ENCODE measurements at places on chromosomes 6 and 20.

DNA sequence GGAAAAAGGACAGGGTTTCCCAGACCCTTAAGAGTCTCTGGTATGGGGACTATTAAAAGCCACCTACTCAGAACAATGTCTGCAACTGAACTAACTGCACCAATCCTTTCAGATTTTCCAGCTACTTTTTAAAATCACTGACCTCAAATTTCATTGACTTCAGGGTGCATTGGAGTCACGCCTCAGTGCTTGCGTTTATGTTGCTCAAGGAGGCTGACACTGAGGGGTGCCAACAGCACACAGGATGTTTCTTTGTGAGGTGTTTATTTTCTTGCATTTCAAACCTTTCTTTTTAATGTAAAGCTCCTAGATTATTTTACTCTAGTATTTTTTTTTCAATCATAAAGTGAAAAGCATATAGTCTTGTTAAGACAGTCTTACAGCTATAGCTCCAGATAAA is 402.0 kb upstream of the SLC35B3 start:
- no peak for DNase-seq

- DNase-seq: no peak
These were observed 58.5 kb downstream of the SUN5 start for GRCh38 chr20:32945710-32946221.

- DNase-seq: no peak
These were observed 52.9 kb downstream of the STK4 start for GRCh38 chr20:45019027-45019761.

DNA sequence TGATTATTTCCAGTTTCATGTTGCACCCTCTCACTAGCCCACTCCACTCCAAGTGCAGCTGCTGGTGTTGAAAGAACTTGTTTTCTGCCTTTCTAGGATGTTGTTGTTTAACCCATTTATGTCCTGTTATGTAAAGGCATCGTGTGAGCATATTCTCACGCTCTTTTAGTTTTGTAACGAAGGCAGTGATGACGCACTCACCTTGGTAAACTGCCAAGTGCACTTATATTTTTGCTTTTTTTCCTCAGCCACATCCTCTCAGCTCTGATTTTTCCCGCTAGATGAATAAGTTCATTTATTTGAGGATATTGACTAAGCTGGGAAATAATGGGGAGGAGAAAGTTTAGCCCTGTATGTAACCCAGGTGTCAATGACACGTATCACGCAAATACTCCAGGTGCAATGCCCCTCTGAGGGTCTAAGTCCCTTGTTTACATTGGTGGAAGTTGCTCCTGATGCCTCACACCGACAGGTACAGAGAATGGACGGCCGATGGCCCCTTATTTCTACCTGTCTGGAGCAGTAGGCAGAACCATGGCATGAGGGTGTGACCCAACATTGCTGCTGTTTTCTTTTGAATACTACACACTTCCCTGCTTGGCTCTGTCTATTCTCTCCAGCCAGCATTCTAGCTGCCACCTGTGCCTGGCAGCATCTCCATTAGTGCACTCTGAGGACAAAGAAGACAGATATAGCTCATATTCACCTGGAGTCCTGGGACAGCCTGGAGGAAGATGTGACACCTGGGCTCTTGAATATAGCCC is 132.7 kb upstream of the SLC24A3 start:
- DNase-seq: no peak

DNA sequence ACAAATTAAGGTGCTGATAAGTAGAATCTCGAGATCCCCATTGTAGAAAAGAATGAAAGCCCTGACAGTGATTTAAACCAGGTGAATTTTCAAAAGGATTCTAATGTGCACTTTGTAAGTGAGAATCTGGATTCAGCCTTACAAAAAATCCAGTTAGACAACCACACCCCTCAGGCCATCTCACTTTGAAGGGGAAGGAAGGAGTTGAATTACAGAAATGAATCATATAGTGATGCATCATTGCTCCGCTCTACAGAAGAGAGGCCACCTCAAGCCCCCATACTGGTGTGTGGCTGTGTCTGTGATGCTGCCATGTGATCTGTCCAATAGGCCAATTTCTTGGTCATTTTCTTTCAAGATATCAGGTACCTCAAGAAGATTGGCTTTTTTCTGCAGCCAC is 85.5 kb upstream of the NT5E start:
- no peak for DNase-seq

DNA sequence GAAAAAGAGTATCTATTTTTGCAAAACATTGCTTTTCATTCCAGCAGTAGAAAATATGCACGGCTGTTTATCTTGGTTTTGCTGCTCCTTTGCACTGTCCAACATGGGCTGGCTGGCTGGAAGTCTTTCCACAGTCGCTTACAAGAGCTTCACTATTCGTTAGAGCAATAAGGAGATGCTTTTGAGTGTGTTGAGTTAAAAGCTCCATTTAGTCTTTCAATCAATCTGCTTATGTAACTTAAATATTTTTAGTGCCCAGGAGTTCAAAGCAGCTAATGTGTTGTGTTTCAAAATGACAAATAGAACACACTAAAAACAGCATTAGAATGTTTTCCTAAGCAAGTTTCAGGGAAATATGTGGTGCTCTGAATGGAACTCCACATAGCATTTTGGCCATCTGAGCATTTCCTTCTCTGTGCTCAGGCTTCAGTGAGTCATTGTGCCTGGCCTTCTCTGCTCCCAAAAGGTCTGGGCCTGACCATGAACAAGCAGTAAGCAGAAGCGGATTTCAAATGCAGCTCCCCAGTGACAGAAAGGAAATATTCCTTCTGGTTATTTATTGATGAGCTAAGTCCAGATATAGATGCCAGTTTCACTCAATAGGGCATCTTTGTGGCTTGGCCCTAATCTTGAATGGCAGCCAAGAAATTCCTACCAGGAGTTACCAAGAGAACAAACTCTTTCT is 580.3 kb downstream of the TENT5A start:
- peak; percentile 7 for DNase-seq

DNA sequence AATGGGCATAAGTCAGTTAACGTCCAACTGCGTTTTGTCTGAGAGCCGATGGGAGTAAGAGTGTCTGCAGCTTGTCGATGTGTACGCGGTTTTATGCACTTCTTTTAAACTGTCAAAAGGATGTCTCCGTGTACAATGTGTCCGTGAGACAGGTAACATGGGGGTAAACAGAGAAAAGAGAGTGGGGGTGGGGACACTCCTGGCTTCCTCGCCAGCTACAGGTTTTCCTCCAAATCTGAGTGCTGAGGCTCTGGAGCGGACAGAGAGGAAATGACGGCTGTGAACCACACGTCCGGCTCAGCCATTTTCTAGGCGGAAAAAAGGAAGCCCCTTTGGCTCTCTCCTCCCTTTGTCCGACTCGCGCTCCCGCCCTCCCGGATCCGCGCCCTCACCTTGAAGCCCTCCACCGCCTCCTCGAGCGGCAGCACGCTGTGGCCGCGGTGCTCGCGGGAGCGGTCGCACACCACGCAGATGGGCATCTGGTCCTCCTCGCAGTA is 916 bp downstream of the TRIM27 start:
- peak; percentile 40 for DNase-seq

- no peak for DNase-seq
These were observed 713.9 kb downstream of the PTPRT start for GRCh38 chr20:42475773-42476172.

DNA sequence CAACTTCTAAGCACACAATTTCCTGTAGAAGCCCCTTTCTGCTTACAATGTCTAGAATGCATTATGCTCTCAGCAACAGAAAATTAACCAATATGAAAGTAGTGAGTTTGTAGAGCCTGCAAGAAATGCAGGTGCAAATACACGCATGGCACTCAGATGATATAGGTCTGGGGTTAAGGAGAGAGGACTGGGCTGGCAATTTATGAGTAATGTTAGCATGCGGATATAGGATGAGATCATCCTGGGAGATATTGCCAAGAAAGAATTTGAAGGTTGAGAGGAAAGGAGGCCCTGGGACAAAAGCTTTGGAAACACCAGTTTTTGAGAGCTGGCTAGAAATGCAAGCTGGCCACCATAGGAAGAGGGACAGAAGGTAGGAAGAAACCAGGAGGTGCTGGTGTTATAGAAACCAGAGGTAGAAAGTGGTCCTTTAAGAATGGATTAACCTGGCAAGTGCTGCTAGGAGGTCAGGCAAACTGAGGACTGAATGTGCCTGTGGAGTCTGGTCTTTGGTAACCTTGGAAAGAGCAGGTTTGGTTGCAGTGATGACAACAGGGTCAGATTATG is 183.2 kb upstream of the MYLIP start:
- DNase-seq: no peak

DNA sequence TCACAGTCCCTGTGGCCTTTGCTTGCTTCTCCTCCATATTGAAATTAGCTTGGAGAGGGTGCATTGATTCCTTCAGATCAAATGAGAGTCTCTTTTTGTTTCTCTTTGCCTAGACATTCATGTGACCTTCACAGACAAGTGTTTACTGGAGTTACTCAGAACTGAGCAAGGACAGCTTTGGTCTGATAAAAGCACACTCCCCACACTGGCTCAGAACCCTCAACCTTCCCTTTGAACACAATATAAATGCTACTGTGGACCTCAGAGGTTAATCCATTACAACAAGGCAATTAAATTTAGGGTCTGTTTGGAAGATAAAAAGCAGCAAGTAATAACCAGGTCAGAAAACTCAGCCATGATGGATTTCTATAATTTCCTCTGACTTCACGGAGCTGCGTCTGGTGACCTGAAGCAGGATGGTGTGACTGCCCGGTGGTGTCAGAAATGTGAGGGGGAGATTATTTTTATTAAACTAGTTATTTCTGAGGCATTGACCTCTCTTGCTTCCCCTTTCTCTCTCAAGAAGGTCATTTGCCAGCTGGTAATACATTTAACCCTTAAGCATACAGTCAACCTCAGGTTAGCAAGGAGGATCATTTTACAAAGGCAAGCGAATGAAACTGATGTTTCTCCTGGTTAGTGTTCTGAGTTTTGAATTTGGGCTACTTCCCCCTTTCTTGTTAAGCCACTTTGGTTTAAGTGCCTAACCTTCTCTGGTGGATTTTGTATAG is 208.2 kb downstream of the CLIC5 start:
- no peak for DNase-seq

DNA sequence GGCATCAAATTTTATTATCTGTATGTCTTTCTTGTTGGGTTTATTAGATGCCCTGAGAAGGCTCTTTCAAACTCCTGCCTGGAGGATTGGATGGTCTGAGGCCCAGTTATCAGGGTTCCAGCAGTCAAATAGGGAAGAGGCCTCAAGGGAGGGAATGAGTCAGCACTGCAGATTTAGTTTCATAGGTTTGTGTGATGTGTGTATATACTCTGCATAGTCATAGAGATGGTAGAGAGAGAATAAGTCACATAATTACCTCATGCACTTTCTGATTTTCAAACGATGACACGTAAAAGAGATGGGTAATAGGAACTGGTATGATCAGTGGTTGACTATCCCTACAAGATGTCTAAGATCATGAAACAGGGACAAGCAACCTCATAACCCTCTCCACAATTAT is 82.1 kb downstream of the ADAT2 start:
- DNase-seq: no peak

DNA sequence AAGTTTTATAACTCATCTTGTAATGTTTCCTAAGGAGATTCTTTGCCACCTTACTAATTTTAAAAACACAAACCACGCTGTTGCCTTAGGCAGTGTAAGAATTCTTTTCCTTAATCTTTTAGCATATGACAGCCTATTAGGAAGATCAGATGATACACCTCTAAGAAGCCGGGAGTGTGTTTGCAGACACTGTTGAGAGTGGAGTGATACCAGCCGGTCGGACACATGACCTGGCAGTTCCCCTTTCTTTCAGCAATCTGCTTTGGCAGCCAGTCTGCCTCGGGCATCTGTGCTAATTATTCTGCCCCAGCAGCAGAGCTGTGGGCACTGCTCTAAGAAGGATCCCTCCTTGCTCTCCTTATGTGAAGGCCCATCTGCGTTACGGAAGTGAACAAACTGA is 50.9 kb downstream of the PLCB4 start:
- peak; percentile 62 for DNase-seq

DNA sequence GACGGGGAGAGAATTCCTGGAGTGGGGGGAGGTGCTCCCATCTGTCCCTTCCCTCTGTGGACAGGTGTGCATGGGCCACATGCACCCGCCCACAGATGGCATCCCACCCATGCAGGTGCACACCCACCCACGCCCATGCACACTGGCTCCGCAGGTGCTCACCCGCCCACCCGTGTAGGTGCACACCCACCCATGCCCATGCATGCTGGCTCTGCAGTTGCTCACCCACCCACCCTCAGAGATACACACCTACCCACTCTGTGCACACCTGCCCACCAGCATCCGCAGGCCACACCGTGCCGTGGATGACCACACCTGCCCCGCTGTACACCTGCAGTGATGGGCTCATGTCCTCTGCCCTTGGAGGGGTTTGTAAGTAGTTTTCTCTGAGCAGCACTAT is 132.0 kb downstream of the PHACTR3 start:
- no peak for DNase-seq

GRCh38 chr6:108966855-108967755 is 118.9 kb downstream of the ARMC2 start:
- DNase-seq: no peak

DNA sequence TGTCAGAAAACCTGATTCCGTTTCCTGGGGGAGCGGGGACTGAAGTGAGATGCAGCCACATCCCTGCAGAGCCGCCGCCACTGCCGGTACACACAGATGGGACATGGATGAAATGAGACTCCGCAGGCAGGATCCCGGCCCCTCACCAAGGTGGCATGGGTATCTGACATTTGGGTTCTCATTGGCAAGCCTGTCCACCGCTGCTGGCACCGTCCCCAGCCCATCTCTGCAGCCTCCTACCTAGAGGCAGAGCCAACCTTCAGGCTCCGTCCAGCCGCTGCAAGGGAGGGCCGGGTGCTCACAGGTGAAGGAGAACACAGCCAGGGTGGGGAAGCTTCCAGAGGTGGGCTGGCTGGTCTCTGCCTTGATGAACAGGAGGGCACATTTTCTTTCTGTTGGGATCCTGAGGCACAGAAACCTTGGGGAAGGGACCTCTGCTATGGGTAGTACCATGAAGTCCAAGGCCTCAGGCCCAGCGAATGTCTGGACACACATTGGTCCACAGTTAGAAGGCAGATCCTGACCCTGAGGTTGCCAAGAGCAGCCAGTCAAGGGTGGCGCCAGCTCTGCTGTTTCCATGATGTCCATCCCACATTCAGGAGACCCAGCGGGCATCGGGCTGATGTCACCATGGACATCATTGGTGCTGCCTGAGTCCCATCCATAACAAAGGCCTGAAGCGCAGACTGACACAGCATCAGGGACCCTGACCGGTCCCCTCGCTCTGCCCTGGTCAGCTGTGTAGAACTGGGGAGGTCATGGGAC is 177.4 kb downstream of the TAF4 start:
- DNase-seq: no peak

DNA sequence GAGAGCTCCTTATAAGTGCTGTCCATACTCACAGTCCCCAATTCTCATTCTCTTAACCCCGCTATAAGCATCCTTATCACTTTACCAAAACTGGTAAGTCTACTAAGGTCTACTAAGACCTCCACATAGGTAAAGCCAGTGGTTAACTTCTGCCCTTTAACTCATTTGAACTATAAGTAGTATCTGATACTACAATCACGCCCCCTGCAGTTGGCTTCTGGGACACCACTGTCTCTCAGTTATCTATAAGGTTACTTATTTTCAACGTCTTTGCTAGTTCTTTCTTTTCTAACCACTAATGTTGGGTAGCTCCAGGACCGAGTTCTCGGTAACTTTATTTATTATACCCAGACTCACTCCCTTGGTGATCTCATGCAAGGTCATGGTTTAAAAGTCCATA is 142.6 kb downstream of the ARHGAP18 start:
- DNase-seq: no peak

- DNase-seq: no peak
These were observed 31.7 kb upstream of the ME1 start for GRCh38 chr6:83462524-83462923.

- peak; percentile 24 for DNase-seq
These were observed 197.7 kb downstream of the FAXC start for GRCh38 chr6:99151634-99152346.

GRCh38 chr6:48032151-48032550 is 78.8 kb downstream of the PTCHD4 start:
- no peak for DNase-seq
